ENCODE measurements at places on chromosomes 13 and 19.

DNA sequence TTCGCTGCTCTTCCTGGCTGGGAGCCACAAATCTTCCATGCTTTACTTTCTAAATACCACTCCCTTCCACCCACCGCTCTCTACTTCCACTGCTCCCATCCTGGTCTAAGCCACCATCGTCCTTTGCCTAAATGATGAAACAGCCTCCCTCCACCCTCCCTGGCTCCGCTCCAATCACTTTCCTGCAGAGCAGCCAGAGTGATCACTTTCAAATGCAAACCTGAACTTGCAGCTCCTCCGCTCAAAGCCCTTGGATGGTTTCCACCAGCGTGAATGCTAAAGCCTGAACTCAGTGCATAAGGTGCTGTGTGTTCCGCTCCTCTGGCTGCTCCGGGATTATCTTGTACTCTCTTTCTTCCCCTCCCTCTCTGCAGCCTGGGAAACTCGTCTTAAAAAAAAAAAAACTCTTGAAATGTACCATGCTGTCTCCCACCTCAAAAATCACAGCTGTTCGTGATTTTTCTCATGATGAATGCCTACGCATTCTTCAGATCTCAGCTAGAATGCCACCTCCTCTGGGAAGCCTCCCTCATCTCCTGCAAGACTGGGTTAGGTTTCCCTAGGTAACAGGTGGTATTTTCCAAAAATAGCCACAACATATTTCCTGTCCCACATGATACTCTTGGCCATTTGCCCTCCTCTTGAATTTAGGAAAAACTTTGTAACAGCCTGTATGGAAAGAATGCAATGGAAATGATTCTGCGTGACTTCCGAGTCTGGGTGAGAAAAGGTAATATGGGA is 3.7 kb upstream of the SIN3B start:
- no peak for DNase-seq

- no peak for DNase-seq
These were observed at the start of gene MAP1S for GRCh38 chr19:17718947-17719711. Gene MAP1S (plus strand): TSS chr19:17719480. CDS start chr19:17719503, 23 bp downstream.

DNA sequence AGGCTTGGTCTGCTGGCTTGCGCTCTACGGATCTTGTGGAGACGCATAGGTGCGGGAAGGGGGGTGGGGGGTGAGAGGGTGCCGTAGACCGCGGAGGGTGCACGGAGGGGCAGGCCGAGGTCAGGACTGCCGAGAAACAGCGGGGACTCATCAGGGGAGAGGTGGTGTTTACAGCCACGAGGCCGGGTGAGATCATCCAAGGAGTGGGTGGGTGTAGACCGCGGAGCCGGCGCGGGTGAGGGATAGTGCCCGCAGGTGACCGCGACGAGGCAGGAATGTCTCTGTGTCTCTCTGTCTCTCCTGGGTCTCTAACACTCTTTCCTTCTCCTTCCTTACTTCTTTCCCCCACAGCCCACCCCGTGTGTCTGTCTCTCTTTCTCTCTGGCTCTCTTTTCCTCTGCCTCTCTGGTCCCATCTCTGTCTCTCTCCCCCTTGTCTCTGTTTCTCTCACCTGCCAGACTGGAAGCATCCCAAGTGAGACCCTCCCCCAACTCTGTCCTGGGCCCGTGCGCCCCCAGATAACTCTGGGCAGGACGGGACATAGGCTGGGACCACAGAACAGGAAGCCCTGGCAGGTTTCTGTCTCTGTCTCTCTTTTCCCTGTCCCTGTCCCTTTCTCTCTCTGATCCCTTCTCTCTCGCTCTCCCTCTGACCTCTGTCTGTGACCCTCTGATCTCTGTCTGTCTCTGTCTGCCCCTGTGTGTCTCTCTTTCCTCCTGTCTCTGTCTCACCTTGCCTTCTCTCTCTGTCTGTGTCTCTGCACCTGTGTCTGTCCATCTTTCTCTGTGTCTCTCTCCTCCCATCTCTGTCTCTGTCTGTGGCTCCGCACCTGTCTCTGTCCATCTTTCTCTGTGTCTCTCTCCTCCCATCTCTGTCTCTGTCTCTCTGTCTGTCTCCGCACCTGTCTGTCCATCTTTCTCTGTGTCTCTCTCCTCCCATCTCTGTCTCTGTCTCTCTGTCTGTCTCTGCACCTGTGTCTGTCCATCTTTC is 1.8 kb upstream of the KLK4 start:
- no peak for DNase-seq

DNA sequence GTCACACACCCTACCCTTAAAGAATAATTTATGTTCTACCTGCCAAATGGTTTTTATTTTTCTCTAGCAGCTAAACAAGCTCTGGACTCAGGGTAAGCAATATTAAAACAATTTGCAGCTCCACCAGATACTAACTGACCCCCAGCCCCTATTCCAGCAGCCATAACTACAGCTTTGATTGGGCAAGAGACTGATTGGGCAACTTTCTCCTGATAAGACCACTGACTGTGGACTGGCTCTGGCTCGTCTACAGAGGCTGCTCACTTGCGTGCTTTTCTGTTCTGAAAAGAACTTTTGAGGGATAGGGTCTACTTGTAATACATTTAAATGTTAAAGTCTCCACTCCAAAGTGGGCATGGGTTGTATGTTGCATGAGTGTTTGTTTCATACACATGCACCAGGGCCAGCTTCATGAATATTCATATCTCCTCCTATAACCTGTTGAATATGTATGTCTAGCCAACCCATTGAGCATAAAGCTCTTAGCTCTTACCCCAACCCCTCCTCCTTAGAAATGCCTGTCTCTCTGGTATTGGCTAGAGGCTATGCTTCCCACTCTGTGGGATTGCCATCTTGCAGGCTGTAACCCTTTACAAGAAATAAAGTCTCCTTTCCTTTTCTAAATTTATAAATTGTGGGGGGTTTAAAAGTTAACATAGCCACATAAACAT is 19.9 kb downstream of the OR7A5 start:
- DNase-seq = no peak

DNA sequence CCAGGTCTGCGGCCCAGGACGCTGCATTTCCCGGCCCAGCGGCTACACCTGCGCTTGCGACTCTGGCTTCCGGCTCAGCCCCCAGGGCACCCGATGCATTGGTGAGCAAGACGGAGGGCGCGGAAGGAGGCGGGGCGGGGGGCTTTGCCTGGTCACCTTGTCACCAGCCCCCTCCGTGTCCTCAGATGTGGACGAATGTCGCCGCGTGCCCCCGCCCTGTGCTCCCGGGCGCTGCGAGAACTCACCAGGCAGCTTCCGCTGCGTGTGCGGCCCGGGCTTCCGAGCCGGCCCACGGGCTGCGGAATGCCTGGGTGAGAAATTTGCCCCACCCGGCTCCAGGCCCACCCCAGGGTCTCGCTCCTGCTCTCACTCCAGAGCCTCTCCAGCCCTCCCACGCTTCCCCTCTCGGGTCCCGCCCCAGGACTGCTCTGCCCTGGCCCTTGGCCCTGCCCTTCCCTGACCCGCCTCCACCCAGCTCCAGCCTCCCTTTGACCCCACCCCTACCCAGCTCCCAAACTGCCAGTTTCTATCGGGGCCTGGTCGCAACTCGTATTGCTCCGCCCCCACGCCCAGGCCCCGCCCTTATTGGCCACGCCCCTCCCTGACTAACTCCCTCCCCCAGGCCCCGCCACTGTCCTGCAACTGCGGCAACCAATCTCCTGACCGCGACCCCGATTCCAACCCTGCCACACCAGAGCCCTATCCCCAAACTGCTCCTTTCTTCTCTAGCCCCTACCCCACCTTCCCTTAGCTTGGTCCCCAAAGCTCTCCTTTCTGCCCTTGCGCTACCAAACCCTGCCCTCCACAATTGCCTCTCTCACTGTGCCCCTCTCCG is 8.6 kb downstream of the LTBP4 start:
- no peak for DNase-seq

GRCh38 chr13:106139377-106139776 is 396.1 kb downstream of the EFNB2 start:
- no peak for DNase-seq

DNA sequence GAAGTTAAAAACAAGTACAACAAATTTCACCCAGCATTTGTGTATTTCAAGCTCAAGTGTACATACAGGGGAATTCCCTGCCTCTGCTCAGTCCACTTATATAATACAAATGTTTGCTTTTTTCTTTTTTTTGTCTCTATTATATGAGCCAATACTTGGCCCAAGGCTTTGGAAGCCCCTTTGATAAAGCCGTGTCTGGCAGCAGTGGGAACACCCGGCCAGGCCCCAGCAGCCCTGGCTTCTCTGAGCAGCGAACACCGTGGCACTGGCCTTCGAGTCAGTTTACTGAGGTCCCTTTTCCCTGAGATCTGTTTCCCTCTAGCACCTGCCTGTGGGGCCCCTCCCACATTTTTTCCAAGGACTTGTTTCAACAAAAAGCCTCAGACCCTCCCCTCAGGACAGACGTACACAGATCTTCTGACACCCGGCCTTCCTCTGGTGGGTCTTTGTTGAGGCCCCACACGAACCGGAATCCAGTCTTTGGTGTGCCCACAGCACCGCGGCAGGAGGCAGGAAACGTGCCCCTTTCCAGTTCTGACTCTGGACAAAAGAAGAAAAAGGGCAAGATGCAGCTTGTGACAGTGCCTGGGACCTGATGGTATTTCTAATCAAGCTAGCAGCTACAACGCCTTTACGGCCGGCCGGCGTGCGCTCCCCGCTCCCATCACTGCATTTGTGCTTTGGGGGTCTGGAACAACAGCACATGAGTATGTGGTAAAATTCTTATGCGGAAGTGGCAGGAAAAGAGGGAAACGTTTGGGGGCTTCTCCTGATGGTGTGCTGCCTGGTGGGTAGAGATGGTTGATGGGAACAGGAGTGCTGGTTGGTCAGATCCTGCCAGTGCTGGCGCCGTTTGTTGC is 13.8 kb downstream of the SIPA1L3 start:
- no peak for DNase-seq

GRCh38 chr13:101139081-101139480 is 277.2 kb downstream of the NALCN start:
- no peak for DNase-seq

DNA sequence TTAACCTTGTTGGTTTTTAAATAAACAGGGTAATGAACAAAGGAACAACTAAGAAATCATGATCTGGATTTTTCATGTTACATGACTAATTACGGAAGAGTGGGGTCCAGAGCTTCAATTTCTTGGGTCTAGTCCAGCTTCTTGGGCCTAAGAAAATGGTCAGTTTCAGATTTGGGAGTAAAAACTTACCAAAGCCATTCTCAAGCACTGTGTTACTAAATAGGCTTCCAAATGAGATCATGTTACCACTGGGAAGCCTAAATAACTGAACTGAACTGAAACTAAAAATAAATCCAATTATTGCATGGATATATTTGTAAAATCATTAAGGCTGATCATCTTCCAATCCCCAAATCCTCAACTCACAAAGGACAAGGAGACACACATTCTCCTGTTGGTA is 13.9 kb downstream of the TBC1D4 start:
- DNase-seq = no peak

DNA sequence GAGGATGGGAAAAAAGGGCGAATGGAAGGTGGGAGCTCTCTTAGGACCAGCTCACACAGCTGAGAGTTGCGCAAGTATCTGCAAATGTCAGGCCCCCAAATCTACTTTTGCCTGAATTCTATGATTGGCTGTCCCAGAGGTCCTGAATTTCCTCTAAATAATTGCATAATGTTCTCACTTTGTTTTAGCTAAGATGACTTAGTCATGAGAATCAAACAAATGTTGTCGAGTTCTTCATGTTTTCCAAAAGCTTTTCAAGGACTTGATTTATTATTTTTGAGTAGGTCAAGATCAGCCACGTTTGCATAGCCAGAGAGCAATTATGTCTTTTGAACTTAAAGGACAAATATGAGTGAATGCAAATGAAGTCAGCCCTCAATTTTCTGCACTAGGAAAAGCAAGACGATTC is 246.6 kb upstream of the MAB21L1 start:
- no peak for DNase-seq

- no peak for DNase-seq
These were observed 48.4 kb downstream of the CAB39L start for GRCh38 chr13:49395451-49395865.

DNA sequence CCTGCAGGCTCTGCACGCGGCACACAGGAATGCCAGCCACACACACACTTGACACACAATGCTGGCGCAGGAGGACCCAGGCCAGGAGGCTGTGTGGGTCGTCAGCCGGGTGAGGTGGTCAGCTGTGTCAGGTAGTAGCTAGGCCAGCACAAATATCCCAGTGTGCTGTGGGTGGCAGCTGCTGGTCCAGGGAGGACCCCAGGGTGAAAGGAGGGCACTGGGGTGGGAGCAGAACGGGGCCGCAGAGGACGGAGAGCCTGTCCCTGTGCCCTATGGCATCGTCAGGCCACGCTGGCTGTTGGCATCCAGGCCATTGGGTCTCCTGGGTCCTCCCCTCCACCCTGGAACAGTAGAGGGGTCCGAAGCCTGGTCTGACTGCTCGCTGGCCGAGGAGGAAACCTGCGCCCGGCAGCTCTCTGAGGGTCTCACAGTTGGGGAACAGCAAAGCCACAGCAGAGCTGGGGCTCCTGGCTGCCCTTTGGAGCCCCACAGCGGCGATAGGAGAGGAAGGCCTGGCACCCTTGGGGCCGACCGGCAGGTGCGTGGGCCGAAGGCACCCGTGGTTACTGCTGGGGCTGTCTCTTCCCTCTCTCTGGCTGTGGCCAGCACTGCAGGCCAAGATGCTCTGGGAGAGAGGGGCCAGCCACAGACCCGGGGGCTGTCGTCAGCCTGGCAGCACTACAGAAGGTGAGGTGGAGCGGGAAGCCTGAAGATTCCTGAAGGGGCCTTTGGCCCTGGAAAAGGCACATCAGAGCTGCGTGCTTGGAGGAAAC is 27.3 kb downstream of the C13orf46 start:
- DNase-seq = no peak

GRCh38 chr19:8210421-8211101 is 1.4 kb downstream of the CERS4 start:
- no peak for DNase-seq

- DNase-seq = no peak
These were observed 54.5 kb downstream of the TSSK6 start for GRCh38 chr19:19460761-19461265.

DNA sequence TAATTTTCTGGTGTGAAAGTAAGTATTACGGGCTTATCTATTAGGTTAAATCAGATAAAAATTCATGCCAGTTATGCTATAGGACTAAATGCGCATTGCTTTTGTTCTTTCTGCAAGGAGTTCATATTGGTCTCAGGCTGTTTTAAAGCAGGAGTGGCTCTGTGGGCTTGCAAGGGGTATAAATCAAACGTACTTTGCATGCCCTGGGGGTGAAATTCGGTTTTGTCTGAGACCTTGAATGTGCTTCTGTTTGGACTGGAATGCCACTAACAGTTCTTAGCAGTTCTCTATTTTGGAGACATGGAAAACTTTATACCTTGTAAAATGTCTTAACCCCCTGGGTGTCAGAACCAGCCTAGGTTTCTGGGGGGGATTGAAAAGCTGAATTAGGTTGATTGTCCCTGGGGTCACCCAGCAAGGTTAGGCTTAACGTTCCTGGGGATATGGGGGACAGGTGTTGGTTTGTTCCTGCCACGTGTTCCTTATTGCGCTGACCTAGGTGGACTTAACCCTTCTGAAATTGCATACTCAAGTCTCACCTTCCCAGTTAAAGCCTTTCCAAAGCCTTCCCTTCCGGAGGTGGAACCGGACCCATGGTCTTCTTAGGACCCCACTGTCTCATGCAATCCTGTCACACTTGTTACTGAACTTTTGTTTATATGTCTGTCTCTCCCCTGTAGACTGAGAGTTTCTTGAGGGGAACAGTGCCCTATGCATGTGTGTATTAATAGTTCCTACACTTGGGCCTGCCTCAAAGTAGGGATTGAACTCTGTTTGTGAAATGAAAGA is 182.2 kb downstream of the LMO7 start:
- no peak for DNase-seq

GRCh38 chr19:4980067-4980466 is 11.2 kb downstream of the KDM4B start:
- DNase-seq = no peak
